ENCODE measurements at places on chromosomes 5 and 9. TPM values are rescaled to one million over a fixed set of nuclear protein-coding genes. Genes with fewer than 3 reads are reported as not detected.

GRCh38 chr5:10743951-10744350, 17.1 kb downstream of the DAP start:
- H3K36me3 ChIP-seq: peaks cover 8% of the 10 kb centered on the region
- H3K4me1 ChIP-seq: no peaks in the 10 kb centered on the region
- DNase-seq: no peak
- no peaks in the 10 kb centered on the region for H3K27me3 ChIP-seq
- no peak overlapping the region for H3K4me3 ChIP-seq

PKD2L2 gene
- total RNA-seq: not detected

DNA sequence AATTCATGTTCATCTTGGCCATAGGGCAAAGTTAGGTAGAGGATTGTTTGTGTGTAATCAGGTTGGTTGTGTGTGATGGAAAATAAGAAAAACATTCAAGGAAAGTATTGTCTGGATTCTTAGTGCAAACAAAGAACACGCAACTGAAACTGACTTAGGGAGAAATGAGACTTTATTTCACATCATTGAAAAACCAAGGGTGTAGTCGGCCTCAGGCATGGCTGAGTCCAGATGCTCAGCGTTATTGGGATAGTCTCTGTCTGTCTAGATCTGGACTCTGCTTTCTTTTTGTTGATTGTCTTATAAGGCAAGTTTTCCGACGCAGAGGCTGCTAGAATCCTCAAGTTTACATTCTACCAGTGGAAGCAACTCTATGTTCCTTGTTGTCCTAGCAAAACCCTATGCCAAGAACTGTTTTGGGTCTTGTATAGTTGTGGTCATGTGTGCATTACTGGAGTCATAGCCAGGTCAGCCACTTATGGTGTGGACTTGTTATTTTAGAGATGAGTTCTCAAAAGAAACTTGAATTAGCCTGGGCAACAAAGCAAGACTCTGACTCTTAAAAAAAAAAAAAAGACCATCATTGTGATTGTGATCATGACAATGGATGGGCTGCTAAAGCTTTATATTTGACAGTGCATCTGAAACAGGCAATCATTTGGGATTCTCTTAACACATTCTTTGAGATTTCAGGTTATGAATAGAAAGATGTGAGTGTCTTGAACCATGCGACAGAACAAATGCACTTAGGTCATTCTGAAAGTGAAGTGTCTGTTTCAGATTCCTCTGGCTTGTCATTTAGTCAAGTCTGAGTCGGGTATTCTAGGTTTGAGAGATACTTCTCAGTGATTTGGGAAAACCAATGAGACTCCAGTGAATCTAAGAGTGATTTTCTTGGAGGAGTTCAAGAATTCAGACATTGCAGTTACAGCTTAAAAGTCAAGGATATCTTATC, 82.6 kb downstream of the DOCK2 start:
- no peaks in the 10 kb centered on the region for H3K36me3 ChIP-seq
- H3K4me3 ChIP-seq: no peak overlapping the region
- H3K27ac ChIP-seq: no peak overlapping the region
- no peaks in the 10 kb centered on the region for H3K4me1 ChIP-seq
- H3K27me3 ChIP-seq: peaks cover 2% of the 10 kb centered on the region
- DNase-seq: no peak

ALDH1A1 gene
- 26.4 TPM for total RNA-seq

- H3K4me1 ChIP-seq: peaks cover 8% of the 10 kb centered on the region
- no peak for DNase-seq
- no peak overlapping the region for H3K27ac ChIP-seq
- H3K27me3 ChIP-seq: no peaks in the 10 kb centered on the region
These were observed 169.2 kb upstream of the MVB12B start for GRCh38 chr9:126157423-126157822.

GRCh38 chr5:93078082-93079038, 502.7 kb downstream of the NR2F1-AS1 start:
- H3K27ac ChIP-seq: peak overlapping the region; percentile 84
- DNase-seq: peak; percentile 56
- H3K27me3 ChIP-seq: no peaks in the 10 kb centered on the region
- H3K4me1 ChIP-seq: peaks cover 3% of the 10 kb centered on the region
- H3K4me3 ChIP-seq: no peak overlapping the region
- H3K36me3 ChIP-seq: no peaks in the 10 kb centered on the region

LMAN2 gene
- total RNA-seq: 152 TPM

C9orf153 gene
- 1.2 TPM for total RNA-seq

- H3K27me3 ChIP-seq: no peaks in the 10 kb centered on the region
- peaks cover 29% of the 10 kb centered on the region for H3K4me1 ChIP-seq
- no peaks in the 10 kb centered on the region for H3K36me3 ChIP-seq
- DNase-seq: no peak
These were observed 4.6 kb downstream of the VCAN start for GRCh38 chr5:83475935-83476814.

Data from spinal cord (tissue), 10 donors.